OCI-LY7 (cell line): ENCODE measurements at places on chromosomes 16 and 17.

- no peak for DNase-seq
Observed at GRCh38 chr17:80482555-80483308, 6.3 kb upstream of the NPTX1 start.

DNA sequence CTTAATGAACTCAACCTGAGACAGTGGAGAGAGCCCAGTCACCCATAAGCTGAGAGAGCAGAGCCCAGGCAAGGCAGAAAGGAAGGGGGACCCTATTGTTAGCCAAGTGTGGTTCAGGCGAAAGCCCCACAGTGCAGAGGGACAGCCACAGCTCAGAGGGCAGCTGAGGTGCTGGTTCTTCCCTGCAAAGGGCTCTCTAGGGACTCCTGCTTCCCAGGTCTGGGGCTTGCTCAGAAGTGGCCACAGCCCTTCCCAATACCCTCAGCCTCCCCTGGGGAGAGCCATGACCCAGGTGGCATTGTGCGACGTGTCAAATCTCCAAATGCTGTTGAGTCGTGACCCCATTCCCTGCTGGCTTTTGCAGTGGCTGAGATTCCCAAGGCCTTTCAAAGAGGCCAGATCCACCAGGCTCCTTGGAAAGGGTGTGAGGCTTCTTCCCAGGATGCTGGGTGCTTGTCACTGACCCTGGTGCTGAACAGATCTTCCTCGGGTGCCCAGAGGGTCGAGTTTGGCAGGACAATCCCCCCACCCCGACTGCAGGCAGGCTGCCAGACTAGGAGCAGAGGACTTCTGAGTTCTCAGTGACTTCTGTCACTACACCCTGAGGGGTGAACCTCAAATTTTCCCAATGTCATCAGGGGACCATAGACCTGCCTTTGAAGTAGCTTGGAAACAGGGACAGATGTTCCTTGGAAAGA, 2.5 kb upstream of the CCL17 start:
- DNase-seq, result no peak

DNA sequence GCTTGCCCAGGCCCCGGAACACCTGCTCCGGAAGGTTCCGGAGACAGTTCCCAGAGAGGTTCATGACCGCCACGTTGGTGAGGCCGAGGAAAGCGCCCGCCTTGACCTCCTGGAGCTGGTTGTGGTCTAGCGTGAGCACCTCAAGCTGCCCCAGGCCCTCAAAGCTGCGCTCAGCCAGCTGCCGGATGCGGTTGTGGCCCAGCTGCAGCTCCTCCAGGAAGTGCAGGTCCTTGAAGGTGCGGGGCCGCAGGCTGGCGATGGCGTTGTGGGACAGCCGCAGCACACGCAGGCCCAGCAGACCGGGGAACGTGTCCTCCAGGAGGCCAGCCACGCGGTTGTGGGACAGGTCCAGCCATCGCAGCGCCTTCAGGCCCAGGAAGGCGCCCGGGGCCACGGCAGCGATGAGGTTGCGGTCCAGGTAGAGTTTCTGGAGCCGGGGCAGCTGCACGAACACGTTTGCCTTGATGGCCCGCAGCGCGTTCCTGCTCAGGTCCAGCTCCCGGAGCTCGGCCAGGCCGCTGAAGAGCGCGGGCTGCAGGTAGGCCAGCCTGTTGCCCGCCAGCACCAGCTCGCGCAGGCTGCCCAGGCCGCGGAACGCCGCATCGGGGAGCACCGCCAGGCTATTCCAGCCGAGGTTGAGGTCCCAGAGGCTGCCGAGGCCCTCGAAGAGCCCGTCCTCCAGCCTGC, 2.1 kb downstream of the IGFALS start:
- DNase-seq, result no peak

DNA sequence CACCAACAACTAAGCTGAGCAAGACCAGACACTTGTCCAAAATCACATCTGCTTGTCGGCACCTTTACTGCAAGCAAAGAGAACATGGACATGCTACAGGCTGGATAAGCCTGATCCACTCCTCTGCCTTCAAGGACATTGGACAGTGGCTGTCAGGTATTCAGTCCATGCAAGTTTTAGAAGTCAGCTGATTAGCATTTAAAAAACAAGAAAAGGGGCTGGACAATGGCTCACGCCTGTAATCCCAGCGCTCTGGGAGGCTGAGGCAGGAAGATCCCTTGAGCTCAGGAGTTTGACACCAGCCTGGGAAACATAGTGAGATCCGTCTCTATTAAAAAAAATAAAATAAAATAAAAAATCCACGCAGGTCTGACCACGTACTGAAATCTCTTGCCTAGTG, 20.3 kb downstream of the PARN start:
- DNase-seq, result peak; percentile 25

DNA sequence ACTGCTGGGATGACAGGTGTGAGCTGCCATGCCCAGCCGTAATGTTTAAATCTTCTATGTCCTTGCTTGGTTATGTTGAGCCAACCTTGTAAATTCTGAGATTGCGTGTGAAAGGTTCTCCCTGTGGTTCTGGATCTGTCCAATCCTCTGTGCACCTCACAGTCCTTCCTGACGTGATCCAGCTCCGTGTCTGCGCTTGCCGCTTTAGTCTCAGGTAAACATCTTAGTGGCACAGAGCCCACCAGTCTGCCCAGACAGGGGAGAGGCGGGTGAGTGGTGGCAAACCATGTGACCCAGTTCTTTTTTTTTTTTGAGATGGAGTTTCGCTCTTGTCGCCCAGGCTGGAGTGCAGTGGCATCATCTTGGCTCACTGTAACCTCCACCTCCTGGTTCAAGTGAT, 13.9 kb downstream of the SLC25A10 start:
- DNase-seq, result no peak

DNA sequence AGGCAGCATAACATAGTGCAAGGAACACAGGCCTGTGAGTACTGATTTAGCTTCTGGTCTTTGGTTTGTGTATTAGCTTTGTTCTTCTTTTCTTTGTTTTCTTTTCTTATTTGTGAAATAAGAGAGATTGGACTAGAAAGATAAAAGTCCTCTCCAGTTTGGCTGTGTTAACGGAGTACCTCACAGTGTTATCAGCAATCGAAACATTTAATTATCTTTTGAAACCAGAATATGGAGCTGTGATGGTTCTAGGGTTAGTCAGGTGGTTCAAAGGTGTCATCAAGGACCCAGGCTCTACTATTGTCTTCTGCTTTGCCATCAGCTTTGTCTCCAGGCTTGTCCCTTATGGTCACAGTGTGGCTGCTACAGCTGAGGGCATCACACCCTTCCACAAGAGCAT, 25.6 kb downstream of the ADORA2B start:
- DNase-seq, result no peak

DNA sequence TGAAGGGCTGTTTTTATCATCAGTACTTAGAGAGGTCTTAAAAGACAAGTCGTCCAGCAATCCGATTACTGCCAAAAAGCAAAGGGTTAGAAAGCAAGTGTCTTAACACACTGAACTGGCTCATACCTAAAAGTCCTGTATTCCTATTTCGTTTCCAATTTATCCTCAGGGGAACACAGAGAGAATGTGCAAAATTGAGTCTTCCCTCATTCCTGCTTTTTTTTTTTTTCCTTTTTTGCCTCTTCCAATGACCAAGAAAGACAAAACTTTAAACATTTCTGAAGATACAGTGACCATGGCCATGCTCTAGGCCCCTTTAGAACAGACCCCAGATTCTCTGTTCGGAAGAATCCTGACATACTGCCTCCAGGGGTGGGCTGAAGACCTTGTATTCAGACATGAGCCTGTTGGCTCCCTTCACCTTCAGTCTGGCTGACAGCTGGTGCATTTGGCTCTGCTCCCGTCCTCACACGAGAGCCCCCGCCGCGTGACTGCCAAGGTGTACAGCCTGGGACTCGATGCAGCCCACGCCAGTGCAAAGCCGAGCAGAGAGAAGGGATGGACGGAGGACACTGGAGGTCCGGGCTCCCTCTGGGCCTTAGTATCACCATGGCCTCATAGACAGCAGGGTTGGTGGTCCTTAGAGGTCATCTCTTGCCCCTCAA, 47.0 kb downstream of the COTL1 start:
- no peak for DNase-seq

GRCh38 chr16:17561056-17561455, 90.3 kb upstream of the XYLT1 start:
- no peak for DNase-seq

DNA sequence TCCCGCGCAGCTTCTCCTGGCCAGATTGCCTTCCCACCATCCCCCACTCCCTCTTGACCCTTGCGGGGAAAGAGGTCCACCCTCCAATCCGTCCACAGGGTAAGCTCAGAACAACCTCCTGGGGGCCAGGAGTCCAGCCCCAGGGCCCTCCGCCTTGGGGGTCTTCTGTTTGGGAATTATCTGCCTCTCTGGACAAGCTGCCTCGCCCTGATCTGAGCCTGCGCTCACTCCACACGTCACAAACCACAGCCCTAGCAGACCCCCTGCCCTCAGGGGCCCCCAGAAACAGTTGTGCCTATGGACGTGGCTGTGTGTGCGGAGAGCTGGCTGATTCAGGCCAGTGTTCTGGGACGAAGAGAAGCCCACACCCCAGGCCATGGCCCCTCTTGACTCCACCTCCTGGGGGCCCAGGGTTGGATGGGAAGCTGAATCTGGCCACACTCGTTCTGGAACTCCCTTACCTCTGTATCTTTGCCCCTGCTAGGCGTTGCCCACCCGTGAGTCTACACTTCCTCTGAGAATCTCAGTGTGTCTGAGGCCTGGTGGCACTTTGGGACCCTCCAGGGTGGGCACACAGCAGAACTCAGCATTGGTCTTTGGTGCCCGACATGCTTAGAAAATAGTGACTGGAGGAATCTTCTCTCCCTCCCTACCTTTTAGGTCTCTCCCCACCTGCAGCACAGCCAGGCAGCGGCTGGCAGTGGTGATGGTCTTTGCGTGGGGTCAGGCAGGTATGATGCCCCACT, 119.9 kb upstream of the SMURF2 start:
- DNase-seq, result no peak

DNA sequence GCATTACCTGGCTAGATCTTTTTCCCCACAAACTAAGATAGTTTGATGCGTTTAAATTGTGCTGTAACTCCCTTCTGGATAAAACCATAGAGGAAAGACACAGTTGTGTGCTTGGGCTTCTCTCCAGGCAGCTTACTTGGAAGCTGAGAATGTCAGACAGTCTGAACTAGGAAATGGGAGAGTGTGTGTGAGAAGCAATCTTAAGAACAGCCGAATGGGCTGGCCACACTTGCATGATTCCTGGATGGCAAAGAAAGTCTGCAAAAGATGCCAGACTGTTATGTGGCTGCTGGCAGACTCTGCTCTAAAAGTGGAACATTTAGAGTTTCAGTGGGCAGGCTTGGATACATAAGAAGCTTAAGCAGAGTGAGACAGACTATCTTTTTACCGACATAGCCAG, 384.3 kb upstream of the PSMD7 start:
- DNase-seq, result no peak

- no peak for DNase-seq
Observed at GRCh38 chr16:86534779-86535615, 20.0 kb downstream of the MTHFSD start.

DNA sequence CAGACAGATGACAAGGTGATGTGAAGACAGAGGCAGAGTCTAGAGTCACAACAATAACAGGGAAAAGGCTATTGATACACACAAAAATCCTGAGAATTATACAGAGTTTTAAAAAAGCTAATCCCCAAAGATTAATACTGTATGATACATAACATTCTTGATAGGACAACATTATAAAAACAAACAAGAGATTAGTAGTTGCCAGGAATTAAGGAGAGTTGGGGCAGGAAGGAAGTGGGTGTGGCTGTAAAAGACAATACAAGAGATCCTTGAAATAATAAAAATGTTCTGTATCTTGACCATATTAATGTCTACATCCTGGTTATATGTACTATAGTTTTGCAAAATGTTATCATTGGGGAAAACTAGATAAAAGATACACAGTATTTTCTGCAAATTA, 309.5 kb upstream of the PMFBP1 start:
- no peak for DNase-seq

- DNase-seq, result peak; percentile 80
Observed at GRCh38 chr17:8162233-8162996, at the start of gene VAMP2. Gene VAMP2 (minus strand): TSS chr17:8162948. CDS start chr17:8162879, 69 bp downstream.

DNA sequence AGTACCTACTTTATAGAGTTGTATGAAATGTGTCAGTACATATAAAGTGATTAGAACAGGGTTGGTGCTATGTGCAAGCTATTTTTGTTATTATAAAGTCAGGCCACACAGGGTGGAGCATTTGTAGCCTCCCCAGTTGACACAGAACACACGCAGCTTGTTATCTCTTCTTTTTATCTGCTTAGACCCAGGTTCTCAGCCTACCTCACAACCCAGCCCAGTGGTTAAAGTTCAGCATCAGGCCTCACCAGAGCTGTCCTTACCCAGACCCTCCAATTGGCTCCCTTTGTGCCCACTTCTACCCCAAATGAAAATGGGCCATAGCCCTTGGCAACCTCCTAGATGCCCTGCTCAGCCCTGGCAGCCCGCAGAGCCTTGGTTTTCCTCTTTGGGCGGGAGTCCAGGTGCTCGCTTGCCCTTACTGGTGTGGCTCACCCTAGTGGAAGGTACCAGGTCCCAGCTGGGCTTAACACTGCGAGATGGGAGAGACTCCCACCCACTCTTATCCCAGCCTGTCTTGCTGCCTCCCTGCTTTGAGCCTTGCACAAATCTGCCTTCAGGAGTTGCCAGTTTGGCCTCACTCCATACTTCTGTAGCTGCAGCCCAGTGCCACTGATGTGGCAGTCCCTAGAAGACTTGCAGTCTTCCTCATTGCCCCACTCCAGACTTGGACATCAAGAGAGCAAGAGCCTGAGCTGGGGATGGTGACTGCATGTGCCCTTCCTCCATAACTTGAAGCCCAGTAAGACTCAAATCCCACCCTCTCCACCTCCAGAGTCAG, 1.1 kb upstream of the PIGS start:
- DNase-seq, result no peak

DNA sequence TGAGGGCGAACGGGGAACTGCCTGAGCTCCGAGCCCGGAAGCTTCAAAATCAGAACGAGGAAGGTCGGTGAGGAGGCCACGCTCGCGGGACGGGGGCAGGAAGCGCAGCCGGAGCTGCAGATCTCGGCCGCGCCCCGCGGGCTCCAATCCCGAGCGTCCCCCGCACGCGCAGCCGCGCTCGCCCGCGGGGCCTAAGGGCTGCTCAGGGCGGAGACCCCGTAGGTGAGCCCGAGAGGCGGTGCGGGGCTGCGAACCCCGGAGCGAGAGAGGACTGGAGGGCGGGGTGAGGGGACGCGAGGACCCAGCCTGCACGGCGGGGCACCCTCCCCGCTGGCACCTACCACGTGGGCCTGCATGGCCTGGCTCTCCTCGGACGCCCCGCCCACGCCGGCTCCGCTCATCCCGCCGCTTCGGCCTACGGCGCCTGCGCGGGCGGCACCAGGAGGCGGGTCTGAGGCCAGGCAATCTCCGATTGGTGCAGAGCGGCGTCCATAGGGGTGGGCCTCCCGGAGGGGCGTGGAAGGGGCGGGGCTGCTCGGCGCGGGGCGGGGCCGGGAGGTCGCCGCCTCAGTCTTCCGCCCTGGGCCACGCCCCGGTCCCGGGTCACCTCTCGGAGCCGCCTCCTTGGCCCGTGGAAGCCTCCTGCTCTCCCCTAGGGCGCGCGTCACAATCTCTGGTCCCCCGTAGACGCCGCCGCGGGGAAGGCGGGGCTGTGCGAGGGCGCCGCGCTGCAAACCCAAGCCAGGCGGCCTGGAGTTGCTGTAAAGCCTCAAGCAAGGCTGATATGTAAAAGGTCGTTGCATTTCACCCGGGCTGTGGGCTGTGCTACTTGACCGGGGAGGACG, 27.8 kb upstream of the METRNL start:
- peak; percentile 99 for DNase-seq
